ENCODE measurements at places on chromosomes 13 and 19.

- peak; percentile 61 for DNase-seq
Measured at GRCh38 chr13:53138376-53139036, 109.9 kb downstream of the OLFM4 start.

DNA sequence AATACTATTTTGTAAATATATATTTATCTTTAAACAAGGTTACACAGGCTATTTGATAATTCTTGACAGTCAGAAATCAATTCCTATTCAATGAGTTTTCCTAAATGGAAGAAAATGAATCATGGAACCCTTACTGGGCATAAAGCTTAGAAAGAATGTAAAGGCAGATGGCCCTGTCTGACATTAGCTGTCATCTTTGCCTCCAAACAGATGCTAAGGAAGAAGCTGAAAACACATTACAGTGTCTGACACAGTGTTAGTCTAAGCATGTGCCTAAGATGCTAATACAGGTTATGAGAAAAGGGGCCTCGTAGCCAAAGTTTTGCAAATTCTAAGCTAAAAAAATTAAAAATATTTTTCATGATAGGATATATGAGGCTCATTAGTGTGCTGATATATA is 112.8 kb downstream of the ITGBL1 start:
- DNase-seq: no peak

- no peak for DNase-seq
Measured at GRCh38 chr13:35356572-35356971, 119.9 kb downstream of the MAB21L1 start.

DNA sequence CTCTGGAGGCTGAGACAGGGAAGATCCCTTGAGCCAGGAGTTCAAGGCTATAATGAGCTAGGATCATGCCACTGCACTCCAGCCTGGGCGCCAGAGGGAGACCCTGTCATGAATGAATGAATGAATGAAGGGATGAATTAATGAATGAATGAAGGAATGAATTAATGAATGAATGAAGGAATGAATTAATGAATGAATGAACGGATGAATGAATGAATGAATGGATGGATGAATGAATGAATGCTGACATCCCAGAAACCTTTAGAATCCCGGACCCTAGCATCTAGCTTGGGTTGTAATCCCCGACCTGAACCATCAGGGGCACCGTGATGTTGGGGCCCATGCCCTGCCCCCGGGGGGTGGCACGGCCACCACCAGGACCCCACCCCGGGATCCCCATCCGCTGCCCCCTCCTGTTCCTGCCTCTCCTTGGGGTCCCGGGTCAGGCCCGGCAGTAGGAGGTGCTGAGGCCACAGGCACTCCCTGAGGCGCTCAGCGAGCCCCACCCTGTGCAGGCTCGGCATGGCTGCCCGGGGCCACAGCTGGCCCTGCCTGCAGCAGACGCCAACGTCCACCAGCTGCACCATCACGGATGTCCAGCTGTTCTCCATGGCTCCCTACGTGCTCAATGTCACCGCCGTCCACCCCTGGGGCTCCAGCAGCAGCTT is 3.4 kb downstream of the EBI3 start:
- peak; percentile 19 for DNase-seq

GRCh38 chr19:42254089-42254849 is 659 bp downstream of the ERF start:
- peak; percentile 92 for DNase-seq

- DNase-seq: peak; percentile 23
Measured at GRCh38 chr19:40831502-40832430, 18.5 kb downstream of the CYP2A6 start.
